Suprapubic skin (tissue), 4 donors: ENCODE measurements at places on chromosomes 2 and 18. TPM values are rescaled to one million over a fixed set of nuclear protein-coding genes. Genes with fewer than 3 reads are reported as not detected.

DNA sequence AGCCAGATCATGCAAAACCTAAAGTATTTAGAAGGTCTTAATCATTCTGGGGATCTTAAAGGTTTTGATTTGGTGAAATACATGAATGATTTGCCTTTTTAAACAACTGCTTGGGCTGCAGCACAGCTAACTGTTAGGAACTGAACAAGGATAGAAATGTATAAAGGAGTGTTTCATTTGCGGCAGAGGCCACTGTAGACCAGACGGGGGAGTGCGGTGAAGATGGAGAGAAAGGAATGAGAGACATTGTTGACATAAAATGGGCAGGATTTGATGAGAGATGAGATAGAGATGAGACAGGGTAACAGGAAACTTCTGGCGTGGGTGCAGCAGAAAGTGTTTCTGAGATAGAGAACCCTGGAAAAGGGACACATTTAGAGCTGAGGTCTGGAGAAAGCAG, 308.1 kb downstream of the TMX3 start:
- H3K27ac ChIP-seq = no peak overlapping the region
- no peak for DNase-seq
- no peaks in the 10 kb centered on the region for H3K4me1 ChIP-seq
- H3K36me3 ChIP-seq = no peaks in the 10 kb centered on the region
- no peak overlapping the region for H3K4me3 ChIP-seq

GRCh38 chr18:36281936-36282335, 15.6 kb upstream of the FHOD3 start:
- H3K27ac ChIP-seq = no peak overlapping the region
- no peaks in the 10 kb centered on the region for H3K27me3 ChIP-seq
- no peak overlapping the region for H3K4me3 ChIP-seq
- no peaks in the 10 kb centered on the region for H3K36me3 ChIP-seq
- no peaks in the 10 kb centered on the region for H3K4me1 ChIP-seq

GRCh38 chr2:71042287-71042686, 26.2 kb upstream of the NAGK start:
- no peaks in the 10 kb centered on the region for H3K36me3 ChIP-seq
- no peak overlapping the region for H3K4me3 ChIP-seq
- no peak overlapping the region for H3K27ac ChIP-seq
- no peaks in the 10 kb centered on the region for H3K4me1 ChIP-seq

- no peaks in the 10 kb centered on the region for H3K27me3 ChIP-seq
- DNase-seq = no peak
- H3K4me3 ChIP-seq = no peak overlapping the region
- H3K36me3 ChIP-seq = no peaks in the 10 kb centered on the region
- no peak overlapping the region for H3K27ac ChIP-seq
- H3K4me1 ChIP-seq = no peaks in the 10 kb centered on the region
Measured at GRCh38 chr2:147607379-147607778, 237.4 kb upstream of the ACVR2A start.

DNA sequence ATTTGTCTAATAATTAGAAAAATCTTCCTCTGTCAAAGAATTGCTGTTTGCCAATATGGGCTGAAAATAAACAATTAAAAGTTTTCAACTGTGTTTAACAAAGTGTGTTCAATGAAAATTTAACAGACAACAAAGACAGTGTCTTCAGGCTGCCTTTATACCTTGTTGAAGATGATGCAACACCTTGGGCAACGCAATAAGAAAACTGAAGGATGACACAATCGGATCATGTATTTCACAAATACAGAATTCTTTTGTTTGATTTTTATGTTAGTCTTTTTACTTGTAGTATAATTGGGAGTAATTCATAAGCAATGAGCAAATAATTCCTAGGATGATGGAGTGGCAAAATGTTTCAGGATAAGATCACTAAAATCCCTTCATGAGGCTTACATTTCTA, 27.8 kb downstream of the CHN1 start:
- H3K27me3 ChIP-seq = no peaks in the 10 kb centered on the region
- H3K36me3 ChIP-seq = no peaks in the 10 kb centered on the region
- DNase-seq = no peak

- no peaks in the 10 kb centered on the region for H3K27me3 ChIP-seq
- DNase-seq = peak; percentile 76
- H3K4me3 ChIP-seq = no peak overlapping the region
- H3K27ac ChIP-seq = peak overlapping the region; percentile 39
- peaks cover 24% of the 10 kb centered on the region for H3K4me1 ChIP-seq
Measured at GRCh38 chr18:58887613-58887963, 22.9 kb downstream of the ZNF532 start.

DNA sequence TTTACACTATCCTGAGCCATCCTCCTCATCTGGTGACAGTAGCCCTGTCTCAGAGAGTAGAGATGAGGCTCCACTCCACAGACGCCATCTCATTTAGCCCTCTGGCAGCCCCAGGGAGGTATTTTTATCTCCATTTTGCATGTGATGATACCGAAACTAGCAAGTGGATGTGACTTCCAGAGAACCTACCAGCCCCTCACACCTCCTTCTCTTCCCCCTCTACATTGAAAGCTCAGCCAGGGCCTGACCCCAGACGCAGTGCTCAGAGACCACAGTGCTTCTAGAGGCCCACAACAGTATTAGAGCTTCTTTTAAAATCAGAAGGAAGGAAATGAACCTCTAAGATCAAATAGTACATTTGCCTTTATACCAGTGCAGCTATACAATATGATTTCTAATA, 8.3 kb downstream of the GYPC start:
- no peaks in the 10 kb centered on the region for H3K36me3 ChIP-seq
- no peak overlapping the region for H3K27ac ChIP-seq
- no peaks in the 10 kb centered on the region for H3K27me3 ChIP-seq
- peaks cover 38% of the 10 kb centered on the region for H3K4me1 ChIP-seq
- H3K4me3 ChIP-seq = no peak overlapping the region

DNA sequence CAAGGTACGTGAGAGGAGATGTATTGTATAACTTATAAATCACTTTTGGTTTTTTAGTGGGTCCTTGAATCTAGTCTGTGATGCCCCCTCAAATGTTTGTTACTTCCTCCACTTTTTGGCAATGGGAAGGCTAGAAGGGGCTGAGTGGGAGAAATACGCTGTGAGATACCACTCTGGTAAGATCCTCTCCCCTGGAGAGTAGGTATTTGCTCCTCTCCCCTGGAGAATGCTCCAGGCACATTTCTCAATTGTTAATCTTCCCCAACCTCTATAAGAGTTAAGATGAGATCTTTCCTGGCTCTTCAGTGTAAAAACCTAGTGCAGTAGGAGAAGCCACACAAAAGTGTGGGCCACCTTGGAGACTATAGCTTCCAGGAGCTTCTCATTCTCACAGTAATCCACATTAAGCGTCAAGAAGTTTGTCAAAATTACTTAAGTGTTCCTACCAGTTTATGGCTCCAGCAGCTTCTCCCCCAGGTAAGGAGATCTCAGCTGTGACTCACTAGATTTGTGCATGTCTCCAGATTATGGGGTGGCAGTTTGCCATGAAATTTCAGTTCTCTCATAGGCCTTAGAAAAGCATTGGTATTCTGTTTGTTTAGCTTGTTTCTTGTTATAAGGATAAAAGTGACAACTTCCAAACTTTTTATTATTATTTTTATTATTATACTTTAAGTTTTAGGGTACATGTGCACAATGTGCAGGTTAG, 182.6 kb downstream of the FSIP2 start:
- H3K4me1 ChIP-seq = no peaks in the 10 kb centered on the region
- H3K27ac ChIP-seq = no peak overlapping the region
- DNase-seq = no peak

DNA sequence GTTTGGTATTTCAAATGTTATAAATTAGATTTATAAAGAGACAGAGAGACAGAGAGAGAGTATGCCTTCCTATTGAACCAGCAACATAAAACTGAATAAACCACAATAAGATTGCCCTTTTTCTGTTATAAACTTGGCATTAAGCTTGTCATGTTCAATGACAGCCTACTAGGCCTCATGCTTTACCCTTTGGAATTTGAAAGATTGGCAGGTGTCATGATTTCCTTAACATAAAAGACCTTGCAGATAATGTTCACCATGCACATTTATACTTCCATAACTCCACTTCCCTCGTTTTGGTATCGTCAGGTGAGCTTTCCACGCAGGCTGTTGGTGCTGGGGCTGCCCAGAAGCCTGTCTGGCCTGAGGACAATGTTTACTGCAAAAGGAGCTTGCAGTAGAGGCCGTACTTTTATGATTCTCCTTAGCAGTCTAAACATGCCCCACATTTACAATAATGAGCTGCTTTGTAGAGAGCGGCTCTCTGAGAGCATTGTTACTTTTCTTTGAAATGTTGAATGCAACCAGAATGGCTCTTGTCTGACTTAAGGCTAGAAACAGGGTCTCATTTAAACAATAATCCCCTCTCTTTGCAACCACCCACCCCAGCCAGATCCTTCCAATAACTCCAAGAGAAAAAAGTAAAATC, 379.1 kb upstream of the ATP5MC3 start:
- H3K4me3 ChIP-seq = no peak overlapping the region
- H3K27me3 ChIP-seq = no peaks in the 10 kb centered on the region
- H3K36me3 ChIP-seq = no peaks in the 10 kb centered on the region
- no peak for DNase-seq

- no peaks in the 10 kb centered on the region for H3K27me3 ChIP-seq
- no peak for DNase-seq
- H3K4me1 ChIP-seq = no peaks in the 10 kb centered on the region
- no peaks in the 10 kb centered on the region for H3K36me3 ChIP-seq
- H3K27ac ChIP-seq = no peak overlapping the region
Measured at GRCh38 chr2:96565111-96565510, 28.6 kb downstream of the ARID5A start.

- H3K27ac ChIP-seq = no peak overlapping the region
- no peak overlapping the region for H3K4me3 ChIP-seq
- no peaks in the 10 kb centered on the region for H3K36me3 ChIP-seq
Measured at GRCh38 chr18:76130845-76131244, 364.2 kb downstream of the ZNF516 start.

- no peaks in the 10 kb centered on the region for H3K36me3 ChIP-seq
- no peaks in the 10 kb centered on the region for H3K27me3 ChIP-seq
- DNase-seq = peak; percentile 70
- H3K27ac ChIP-seq = peak overlapping the region; percentile 96
- peaks cover 85% of the 10 kb centered on the region for H3K4me1 ChIP-seq
- H3K4me3 ChIP-seq = peak overlapping the region; percentile 94
Measured at GRCh38 chr2:237694415-237695194, 67.2 kb downstream of the LRRFIP1 start.

DNA sequence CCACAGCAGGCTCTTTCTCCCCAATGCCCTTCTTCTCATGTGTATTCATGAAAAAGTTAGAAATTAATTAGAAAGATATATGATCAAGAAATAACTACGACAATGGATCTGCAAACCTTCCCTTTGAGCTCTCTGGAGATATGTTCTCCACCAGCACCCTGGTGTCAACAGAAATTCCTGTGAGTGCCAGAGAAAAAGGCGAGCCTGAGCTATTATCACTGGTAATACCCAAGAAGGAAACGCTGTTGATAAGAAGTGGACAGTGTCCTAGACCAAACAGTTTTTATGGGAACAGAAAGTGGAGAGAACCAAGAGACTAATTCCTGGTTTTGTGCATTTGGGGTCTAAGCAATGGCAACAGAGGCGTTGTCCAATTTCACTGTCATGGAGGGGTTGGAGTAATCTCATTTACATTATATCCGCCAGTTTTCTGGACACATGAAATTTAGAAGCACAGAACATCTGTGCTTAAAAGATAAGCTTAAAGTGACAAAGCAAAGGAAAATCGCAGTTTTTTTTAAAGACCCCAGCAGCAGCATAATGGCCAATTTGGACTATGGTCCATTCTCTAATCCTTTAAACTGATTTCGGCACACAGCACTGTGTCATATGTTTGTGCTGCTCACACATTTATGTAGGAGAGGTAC, 47.2 kb upstream of the CDC42EP3 start:
- no peak overlapping the region for H3K4me3 ChIP-seq
- no peak for DNase-seq
- H3K4me1 ChIP-seq = no peaks in the 10 kb centered on the region
- no peaks in the 10 kb centered on the region for H3K27me3 ChIP-seq

DNA sequence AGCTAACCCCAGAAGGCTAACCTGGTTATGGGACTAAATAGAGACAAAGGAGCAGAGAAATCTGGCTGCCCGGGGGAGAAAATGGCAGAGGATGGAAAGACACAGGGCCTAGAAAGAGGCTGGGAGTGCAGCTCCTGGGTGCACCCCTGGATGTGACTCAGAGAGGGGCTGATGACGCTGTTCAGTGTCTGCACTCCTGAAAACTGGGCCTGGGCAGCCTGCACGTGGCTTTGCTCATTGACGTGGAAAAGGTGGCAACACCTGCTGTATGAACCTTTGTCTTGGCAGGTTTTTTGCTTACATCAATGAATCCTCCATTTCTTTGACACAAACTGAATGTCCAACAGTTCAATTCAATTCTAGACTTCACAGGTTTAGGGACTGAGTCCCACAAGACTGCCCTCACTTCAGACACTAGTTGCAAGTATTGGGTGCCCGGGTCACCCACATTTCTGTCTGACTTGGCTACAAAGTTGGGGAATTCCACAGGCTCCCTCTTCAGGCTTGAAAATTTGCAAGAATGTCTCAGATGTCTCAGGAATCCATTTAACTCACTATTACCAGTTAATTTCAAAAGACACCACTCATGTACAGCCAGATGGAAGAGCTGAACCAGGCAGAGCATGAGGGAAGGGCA, 47.3 kb upstream of the PUM2 start:
- H3K4me1 ChIP-seq = peaks cover 8% of the 10 kb centered on the region
- no peaks in the 10 kb centered on the region for H3K36me3 ChIP-seq
- H3K4me3 ChIP-seq = no peak overlapping the region

DNA sequence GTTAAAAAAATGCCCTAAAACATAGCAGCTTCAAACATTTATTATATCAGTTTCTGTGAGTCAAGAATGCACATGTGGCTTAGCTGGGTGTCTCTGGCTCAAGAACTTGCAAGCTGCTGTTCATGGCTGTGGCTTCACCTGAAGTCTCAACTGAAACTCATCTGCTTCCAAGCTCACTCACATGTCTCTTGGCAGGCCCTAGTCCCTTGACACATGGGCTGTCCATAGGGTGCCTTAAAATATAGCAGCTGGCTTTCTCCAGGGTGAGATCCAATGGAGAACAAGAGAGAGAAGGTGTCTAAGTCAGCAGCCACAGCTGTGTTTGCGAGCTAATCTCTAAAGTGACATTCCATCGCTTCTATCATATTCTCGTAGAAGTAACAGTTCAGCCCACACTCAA, 152.8 kb downstream of the DSEL start:
- no peaks in the 10 kb centered on the region for H3K36me3 ChIP-seq
- no peak for DNase-seq
- no peaks in the 10 kb centered on the region for H3K27me3 ChIP-seq
- no peaks in the 10 kb centered on the region for H3K4me1 ChIP-seq
- H3K4me3 ChIP-seq = no peak overlapping the region

- no peak overlapping the region for H3K27ac ChIP-seq
- no peaks in the 10 kb centered on the region for H3K4me1 ChIP-seq
- H3K27me3 ChIP-seq = peaks cover 39% of the 10 kb centered on the region
- no peaks in the 10 kb centered on the region for H3K36me3 ChIP-seq
- H3K4me3 ChIP-seq = no peak overlapping the region
Measured at GRCh38 chr2:110865188-110865587, 132.8 kb downstream of the ACOXL start.

ACTG2 gene
- 14.6 TPM for total RNA-seq

FSIP2 gene
- total RNA-seq = 0.83 TPM

SPDYA gene
- total RNA-seq = 1.2 TPM

PDE1A gene
- total RNA-seq = 8.1 TPM

RGPD5 gene
- 75.0 TPM for total RNA-seq

EFR3B gene
- 0.79 TPM for total RNA-seq

ACVR1C gene
- 0.44 TPM for total RNA-seq

PCGF1 gene
- 22.4 TPM for total RNA-seq
